Thyroid gland (tissue), 4 donors: ENCODE measurements at places on chromosomes 6 and 20. TPM values are rescaled to one million over a fixed set of nuclear protein-coding genes. Genes with fewer than 3 reads are reported as not detected.

GRCh38 chr6:147268254-147268653 lies 64.0 kb downstream of the STXBP5 start:
- no peaks in the 10 kb centered on the region for H3K27me3 ChIP-seq
- H3K4me3 ChIP-seq = no peak overlapping the region
- H3K4me1 ChIP-seq = no peaks in the 10 kb centered on the region
- H3K36me3 ChIP-seq = peaks cover 3% of the 10 kb centered on the region
- DNase-seq = no peak

CST1 gene
- not detected for total RNA-seq

MUCL3 gene
- not detected for total RNA-seq

LTB gene
- not detected for total RNA-seq

DNA sequence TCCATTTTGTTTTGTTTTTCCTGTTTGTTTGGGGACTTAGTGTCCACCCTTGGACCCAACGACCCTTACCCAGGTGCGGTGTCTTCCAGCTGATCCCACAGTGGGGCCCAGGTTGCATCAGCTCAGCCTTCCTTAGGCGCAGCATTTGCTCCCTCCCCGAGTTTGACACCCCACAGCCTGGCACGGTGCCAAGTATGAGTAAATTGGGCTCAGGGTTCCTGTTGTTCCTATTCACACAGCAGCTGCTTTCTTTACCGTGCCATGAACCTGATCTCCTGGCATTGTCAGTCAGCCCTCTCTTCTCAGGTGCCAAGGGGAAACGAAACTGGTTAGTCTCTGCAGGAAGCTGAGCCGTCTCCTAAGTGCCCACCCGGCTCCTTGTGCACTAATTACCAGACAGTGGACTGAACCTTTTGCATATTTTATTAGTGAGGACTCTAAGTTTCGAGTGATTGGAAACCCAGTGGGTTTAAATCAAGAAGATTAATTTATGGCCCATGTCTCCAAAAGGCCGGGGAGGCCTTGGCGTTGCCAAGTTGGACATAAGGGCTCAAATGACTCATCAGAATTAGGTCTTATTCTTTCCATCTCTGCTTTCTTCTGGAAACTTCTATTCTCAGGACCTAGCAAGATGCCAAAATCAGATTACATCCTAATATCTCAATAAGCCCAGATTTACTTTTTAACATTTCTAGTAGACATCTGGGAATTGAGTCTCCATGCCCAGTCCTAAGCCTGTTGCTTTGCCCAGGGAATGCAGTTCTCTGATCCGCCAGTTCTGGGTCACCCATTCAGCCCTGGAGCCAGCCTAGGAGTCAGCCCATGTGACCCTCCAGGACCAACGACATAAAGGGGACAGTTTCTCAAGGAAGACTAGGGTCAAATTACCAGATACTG lies 68.8 kb downstream of the TSHZ2 start:
- no peak overlapping the region for H3K4me3 ChIP-seq
- H3K4me1 ChIP-seq = peaks cover 16% of the 10 kb centered on the region
- no peaks in the 10 kb centered on the region for H3K36me3 ChIP-seq
- peak; percentile 14 for DNase-seq

- H3K27ac ChIP-seq = no peak overlapping the region
- no peaks in the 10 kb centered on the region for H3K36me3 ChIP-seq
- no peak for DNase-seq
- no peaks in the 10 kb centered on the region for H3K27me3 ChIP-seq
- H3K4me1 ChIP-seq = no peaks in the 10 kb centered on the region
- H3K4me3 ChIP-seq = no peak overlapping the region
These were observed 66.0 kb downstream of the HS3ST5 start for GRCh38 chr6:114276783-114277182.

WFDC12 gene
- total RNA-seq = not detected

FERMT1 gene
- 8.2 TPM for total RNA-seq

DNA sequence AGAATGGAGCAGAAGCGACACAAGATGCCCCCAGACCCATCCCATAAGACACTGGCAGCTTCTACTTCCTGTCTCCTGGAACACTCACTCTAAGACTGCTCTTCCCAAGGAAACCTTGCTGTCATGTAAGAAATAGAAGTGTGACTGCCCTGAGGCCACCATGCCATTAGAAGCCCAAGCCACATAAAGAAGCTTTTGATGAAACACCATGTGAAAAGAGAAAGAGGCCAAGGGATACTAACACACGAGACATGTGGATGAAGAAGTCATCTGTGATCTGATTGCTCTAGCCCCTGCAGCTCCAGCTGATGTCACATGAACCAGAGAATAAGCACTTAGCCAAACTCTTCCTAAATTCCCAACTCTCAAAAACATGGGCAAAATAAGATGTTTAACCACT lies 117.9 kb upstream of the PCSK2 start:
- no peaks in the 10 kb centered on the region for H3K27me3 ChIP-seq
- no peak overlapping the region for H3K4me3 ChIP-seq
- no peak overlapping the region for H3K27ac ChIP-seq
- H3K4me1 ChIP-seq = peaks cover 4% of the 10 kb centered on the region
- no peak for DNase-seq
- no peaks in the 10 kb centered on the region for H3K36me3 ChIP-seq

GRCh38 chr20:32535953-32536823 lies 48.9 kb downstream of the NOL4L start:
- no peak overlapping the region for H3K4me3 ChIP-seq
- peak; percentile 57 for DNase-seq
- no peaks in the 10 kb centered on the region for H3K36me3 ChIP-seq
- no peaks in the 10 kb centered on the region for H3K27me3 ChIP-seq
- peaks cover 16% of the 10 kb centered on the region for H3K4me1 ChIP-seq

DNA sequence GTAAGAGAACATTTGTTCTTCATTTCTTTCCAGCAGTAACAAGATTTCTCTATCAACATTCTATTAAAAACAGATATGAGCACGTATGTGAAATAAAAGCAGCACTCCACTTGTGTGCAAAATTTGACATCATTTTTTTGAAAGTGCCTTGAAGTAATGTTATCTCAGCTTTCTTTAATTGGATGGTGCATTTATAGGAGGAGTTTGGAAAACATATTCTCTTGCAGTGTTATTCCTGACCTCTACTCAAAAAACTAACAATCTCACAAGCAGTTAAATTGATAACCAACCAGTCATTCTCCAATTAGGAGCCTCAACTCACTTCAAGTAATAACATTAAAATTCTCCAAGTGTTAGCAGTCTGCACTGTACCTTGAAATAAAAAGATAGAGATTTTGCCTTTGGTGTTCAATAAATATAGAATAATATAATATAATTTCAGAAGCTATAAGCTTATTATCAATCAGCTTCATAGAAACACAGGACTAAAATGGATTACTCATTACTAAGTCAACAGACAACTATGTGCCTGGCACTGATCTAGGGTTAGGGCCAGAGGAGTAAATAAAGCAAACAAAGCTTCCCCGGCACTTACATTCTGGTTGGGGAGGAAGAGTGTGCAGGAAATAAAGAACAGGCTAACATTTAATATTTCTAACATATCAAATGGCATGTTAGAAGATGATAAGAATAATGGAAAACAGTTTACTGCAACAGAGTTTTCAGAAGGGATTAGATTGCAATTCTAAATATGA lies 149.0 kb upstream of the SGK1 start:
- no peak for DNase-seq
- H3K27ac ChIP-seq = no peak overlapping the region
- H3K27me3 ChIP-seq = no peaks in the 10 kb centered on the region
- H3K4me1 ChIP-seq = peaks cover 4% of the 10 kb centered on the region
- H3K36me3 ChIP-seq = no peaks in the 10 kb centered on the region

SMAP1 gene
- 27.3 TPM for total RNA-seq

- H3K27ac ChIP-seq = no peak overlapping the region
- peaks cover 14% of the 10 kb centered on the region for H3K4me1 ChIP-seq
- no peak overlapping the region for H3K4me3 ChIP-seq
- no peaks in the 10 kb centered on the region for H3K36me3 ChIP-seq
- no peaks in the 10 kb centered on the region for H3K27me3 ChIP-seq
These were observed 77.0 kb downstream of the SULF2 start for GRCh38 chr20:47708140-47708807.

DNA sequence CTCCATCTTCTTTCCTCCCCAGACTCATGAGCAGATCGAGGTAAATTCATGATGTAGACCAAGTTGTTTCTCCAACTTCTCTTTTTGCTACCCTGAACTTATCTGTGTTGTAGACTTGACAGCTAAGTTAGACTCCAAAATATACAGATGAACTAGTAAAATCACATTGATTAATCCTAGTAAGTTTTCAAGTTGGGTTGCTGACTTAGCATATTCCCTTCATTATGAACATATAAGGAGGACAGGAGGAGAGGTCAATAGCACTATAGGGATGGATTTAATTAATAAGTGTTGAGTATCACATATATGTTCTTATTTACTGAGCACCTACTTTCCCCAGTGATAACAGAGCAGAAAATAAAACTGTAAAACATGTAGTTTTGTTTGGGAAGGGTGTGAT lies 227.3 kb downstream of the TINAG start:
- H3K36me3 ChIP-seq = no peaks in the 10 kb centered on the region
- DNase-seq = no peak
- no peak overlapping the region for H3K27ac ChIP-seq
- no peak overlapping the region for H3K4me3 ChIP-seq

GRCh38 chr20:19758501-19759331 lies 658 bp downstream of the RIN2 start:
- no peaks in the 10 kb centered on the region for H3K27me3 ChIP-seq
- H3K27ac ChIP-seq = peak overlapping the region; percentile 97
- peaks cover 44% of the 10 kb centered on the region for H3K4me1 ChIP-seq
- DNase-seq = peak; percentile 86
- H3K4me3 ChIP-seq = peak overlapping the region; percentile 86

- H3K4me1 ChIP-seq = no peaks in the 10 kb centered on the region
- H3K27ac ChIP-seq = no peak overlapping the region
- no peak overlapping the region for H3K4me3 ChIP-seq
- no peaks in the 10 kb centered on the region for H3K27me3 ChIP-seq
- no peak for DNase-seq
- H3K36me3 ChIP-seq = no peaks in the 10 kb centered on the region
These were observed 11.6 kb upstream of the MOXD1 start for GRCh38 chr6:132412656-132413498.

DNA sequence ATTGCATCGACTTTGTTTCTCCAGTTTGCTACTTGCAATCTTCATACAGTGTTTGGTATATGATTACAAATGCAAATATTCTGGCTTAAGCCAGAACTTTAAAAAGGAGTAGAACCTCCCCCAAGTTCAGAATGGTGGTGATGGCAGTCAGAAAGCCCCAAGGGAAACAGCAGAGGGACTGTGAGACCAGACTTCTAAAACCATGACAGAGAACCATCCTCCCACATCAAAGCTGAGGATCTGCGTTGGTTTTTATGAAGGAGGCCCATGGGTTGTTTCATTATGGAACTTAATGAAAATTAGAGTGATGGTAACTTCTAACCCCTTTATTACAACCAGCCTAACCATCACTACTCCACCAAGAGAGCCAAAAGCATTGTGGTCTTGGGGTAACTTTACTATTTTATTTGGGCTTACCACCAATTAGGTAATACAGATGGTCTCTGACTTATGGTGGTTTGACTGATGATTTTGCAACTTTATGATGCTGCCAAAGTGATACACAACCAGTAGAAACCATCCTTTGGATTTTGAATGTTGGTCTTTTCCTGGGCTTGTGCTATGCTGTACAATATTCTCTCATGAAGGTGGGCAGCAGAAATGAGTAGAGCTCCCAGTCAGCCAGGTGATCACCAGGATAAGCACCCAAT lies 10.9 kb upstream of the MRS2 start:
- no peaks in the 10 kb centered on the region for H3K4me1 ChIP-seq
- no peaks in the 10 kb centered on the region for H3K36me3 ChIP-seq
- H3K27me3 ChIP-seq = no peaks in the 10 kb centered on the region

DNA sequence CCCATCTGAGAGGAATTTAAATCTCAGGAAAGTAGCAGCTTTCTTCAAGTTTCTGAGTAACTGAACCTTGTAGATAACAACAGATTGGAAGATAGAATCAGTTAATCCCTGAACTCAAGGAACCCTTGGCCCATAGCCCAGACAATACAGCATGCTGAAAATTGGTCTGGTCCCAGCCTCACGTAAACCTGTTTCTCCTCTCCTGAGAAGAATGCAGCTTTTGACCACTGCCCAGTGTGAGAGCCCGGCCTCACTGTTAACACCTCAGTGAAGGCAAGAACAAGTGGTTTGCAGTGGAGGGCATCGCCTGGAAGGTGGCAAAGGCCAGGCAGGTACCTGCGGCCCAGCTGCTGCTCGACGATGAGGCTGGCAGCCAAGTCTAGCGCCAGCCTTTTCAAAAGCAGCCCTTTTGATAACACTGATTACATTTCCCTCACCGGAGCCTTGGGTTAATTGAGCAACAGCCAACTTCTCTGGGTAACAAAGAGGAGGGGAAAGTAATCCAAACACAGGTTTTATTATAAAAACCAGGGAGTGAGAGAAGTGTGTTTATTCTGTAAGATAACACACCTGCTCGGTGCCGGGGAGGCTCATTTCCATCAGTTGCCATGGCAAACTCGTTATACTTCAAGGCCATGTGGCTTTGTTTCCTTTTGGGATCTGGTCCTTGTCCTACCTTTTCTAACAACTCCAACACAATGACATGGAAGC lies 54.0 kb downstream of the TRAF3IP2 start:
- H3K4me1 ChIP-seq = peaks cover 58% of the 10 kb centered on the region
- H3K4me3 ChIP-seq = no peak overlapping the region
- DNase-seq = peak; percentile 95
- peak overlapping the region; percentile 92 for H3K27ac ChIP-seq
- H3K27me3 ChIP-seq = no peaks in the 10 kb centered on the region

GRCh38 chr6:101630941-101631340 lies 237.4 kb downstream of the GRIK2 start:
- no peak overlapping the region for H3K27ac ChIP-seq
- no peaks in the 10 kb centered on the region for H3K36me3 ChIP-seq
- H3K4me3 ChIP-seq = no peak overlapping the region

OR2B6 gene
- total RNA-seq = not detected

LY6G6F gene
- not detected for total RNA-seq

DNA sequence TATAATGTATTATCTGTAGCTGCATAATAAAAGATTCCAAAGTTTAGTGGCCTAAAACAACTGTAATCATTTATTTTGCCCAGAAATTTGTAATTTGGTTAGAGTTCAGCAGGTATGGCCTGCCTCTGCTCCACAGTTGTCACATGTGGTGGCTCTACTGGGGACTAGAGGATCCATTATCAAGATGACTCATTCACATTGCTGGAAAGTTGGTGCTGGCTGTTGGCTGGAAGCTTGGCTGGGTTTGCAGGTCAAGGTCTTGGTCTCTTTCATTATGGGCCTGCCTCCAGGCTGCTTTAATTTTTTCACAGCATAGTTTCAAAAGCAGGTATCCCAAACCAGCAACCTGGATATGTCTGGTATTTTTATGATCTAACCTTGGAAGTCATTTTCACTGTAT lies 17.6 kb downstream of the TRDN start:
- H3K36me3 ChIP-seq = no peaks in the 10 kb centered on the region
- H3K4me1 ChIP-seq = no peaks in the 10 kb centered on the region
- DNase-seq = no peak
- H3K27ac ChIP-seq = no peak overlapping the region
- H3K27me3 ChIP-seq = no peaks in the 10 kb centered on the region

GRCh38 chr6:163181666-163182180 lies 232.8 kb upstream of the QKI start:
- H3K27ac ChIP-seq = no peak overlapping the region
- no peaks in the 10 kb centered on the region for H3K36me3 ChIP-seq
- no peaks in the 10 kb centered on the region for H3K27me3 ChIP-seq
- H3K4me3 ChIP-seq = no peak overlapping the region
- no peak for DNase-seq

KCNK15 gene
- total RNA-seq = 5.1 TPM
